ENCODE measurements at places on chromosomes 7 and 10. TPM values are rescaled to one million over a fixed set of nuclear protein-coding genes. Genes with fewer than 3 reads are reported as not detected.

MBL2 gene
- polyA plus RNA-seq, result 0.45 TPM

UCMA gene
- not detected for polyA plus RNA-seq

COL1A2 gene
- polyA plus RNA-seq, result 712 TPM

TMEM196 gene
- not detected for polyA plus RNA-seq

SKIDA1 gene
- 12.5 TPM for polyA plus RNA-seq

SLC26A5 gene
- polyA plus RNA-seq, result 0.22 TPM

CUTC gene
- polyA plus RNA-seq, result 28.6 TPM

FIGNL1 gene
- 26.4 TPM for polyA plus RNA-seq

PTN gene
- polyA plus RNA-seq, result 226 TPM

C10orf67 gene
- 1.7 TPM for polyA plus RNA-seq

LBX1 gene
- not detected for polyA plus RNA-seq

UTF1 gene
- not detected for polyA plus RNA-seq

TCAF2 gene
- 3.3 TPM for polyA plus RNA-seq

ERVW-1 gene
- polyA plus RNA-seq, result 0.35 TPM

FAM53B gene
- polyA plus RNA-seq, result 23.7 TPM

TMEM26 gene
- polyA plus RNA-seq, result 5.9 TPM

TSPAN12 gene
- polyA plus RNA-seq, result 158 TPM

AGAP4 gene
- 67.8 TPM for polyA plus RNA-seq

HDAC9 gene
- polyA plus RNA-seq, result 10.7 TPM

CD36 gene
- polyA plus RNA-seq, result 24.5 TPM

SNCG gene
- 16.2 TPM for polyA plus RNA-seq

COL28A1 gene
- polyA plus RNA-seq, result 10.5 TPM

LEP gene
- 0.35 TPM for polyA plus RNA-seq

DIP2C gene
- 19.7 TPM for polyA plus RNA-seq

LRGUK gene
- polyA plus RNA-seq, result 2.5 TPM

C1GALT1 gene
- 56.6 TPM for polyA plus RNA-seq

ADIRF gene
- 22.9 TPM for polyA plus RNA-seq

ACHE gene
- 3.8 TPM for polyA plus RNA-seq

PSPH gene
- polyA plus RNA-seq, result 31.0 TPM

ZNF282 gene
- 31.1 TPM for polyA plus RNA-seq

MYL10 gene
- polyA plus RNA-seq, result 0.59 TPM

CFAP43 gene
- polyA plus RNA-seq, result 12.8 TPM

PLXNA4 gene
- 10.5 TPM for polyA plus RNA-seq

MGAM2 gene
- polyA plus RNA-seq, result 0.40 TPM

ZNF248 gene
- polyA plus RNA-seq, result 33.1 TPM

BMPR1A gene
- polyA plus RNA-seq, result 79.4 TPM

KLF14 gene
- 0.51 TPM for polyA plus RNA-seq

RELN gene
- polyA plus RNA-seq, result 8.3 TPM
